Lung microvascular endothelial cell (primary cell): ENCODE measurements at places on chromosomes 13 and 19.

DNA sequence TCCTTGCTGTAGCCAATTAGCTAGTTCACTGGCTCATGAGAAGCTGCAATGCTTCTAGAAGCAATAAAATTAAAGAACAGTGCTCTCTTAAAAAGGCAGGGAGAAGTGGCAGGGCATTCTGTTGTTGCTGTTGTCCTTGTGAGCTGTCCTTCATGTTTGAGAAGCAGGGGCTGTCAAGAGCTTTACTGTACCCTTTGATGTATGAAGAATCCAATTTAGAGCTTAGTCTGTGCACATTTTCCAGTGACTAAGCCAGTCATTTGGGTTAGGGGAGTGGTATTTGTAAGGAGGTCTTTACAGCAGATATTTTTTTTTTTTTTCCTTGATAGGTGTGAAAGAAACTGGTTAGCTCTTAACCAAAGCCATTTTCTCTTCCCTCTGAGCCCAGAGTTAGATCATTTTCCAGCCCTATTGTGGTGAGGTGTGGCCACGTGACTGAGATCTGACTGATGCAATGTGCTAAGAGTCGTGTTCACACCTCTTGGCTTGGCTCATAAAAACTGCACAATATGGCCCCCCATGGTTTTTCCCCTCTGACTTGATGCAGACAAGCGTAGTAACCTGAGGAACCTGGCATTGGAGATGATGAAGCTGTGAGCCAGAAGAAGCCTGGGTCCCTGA, 309.6 kb upstream of the TMTC4 start:
- no peak for DNase-seq

GRCh38 chr19:5186293-5187050, 154.1 kb downstream of the PTPRS start:
- DNase-seq, result peak; percentile 28

DNA sequence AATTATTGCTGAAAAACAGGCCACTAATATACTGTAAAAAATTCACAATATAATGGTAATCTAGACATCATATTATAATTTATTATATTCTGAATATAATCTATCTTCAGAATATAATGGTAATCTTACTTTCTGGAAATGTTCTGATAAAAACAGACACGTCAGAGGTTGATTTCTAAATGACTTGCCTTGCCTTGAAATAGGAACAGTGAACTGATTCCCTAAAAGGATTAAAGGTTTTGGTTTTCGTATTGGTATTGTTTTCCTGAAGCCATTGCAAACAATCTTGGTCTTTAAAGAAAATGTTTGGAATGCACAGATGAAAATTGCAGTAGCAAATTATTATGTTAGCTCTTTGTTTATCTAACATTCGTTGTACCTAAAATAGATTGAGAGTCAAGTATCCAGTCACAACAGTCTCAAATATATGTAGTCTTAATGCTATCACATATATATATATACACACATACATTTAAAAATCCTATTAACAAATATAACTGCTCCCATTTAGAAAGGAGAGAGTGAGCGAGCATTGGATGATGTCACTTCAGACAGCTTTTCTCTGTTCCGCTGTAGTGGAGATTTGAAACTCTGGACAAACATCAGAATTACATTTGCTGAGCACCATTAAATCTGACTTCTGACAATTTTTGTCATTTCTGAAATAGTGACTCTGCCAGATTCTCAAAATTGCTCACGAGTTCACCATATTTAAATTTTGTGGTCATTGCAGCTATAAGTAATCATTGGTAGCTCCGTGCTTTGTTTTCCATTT, 1.7 kb downstream of the ITM2B start:
- peak; percentile 61 for DNase-seq

- DNase-seq, result no peak
Measured at GRCh38 chr13:38444904-38445303, 95.3 kb downstream of the UFM1 start.

GRCh38 chr19:12687496-12688196, at the start of gene GNG14:
Gene GNG14, plus strand, starts transcription at chr19:12687998. Its CDS starts 51 bp downstream, at chr19:12688049.
- DNase-seq, result no peak

DNA sequence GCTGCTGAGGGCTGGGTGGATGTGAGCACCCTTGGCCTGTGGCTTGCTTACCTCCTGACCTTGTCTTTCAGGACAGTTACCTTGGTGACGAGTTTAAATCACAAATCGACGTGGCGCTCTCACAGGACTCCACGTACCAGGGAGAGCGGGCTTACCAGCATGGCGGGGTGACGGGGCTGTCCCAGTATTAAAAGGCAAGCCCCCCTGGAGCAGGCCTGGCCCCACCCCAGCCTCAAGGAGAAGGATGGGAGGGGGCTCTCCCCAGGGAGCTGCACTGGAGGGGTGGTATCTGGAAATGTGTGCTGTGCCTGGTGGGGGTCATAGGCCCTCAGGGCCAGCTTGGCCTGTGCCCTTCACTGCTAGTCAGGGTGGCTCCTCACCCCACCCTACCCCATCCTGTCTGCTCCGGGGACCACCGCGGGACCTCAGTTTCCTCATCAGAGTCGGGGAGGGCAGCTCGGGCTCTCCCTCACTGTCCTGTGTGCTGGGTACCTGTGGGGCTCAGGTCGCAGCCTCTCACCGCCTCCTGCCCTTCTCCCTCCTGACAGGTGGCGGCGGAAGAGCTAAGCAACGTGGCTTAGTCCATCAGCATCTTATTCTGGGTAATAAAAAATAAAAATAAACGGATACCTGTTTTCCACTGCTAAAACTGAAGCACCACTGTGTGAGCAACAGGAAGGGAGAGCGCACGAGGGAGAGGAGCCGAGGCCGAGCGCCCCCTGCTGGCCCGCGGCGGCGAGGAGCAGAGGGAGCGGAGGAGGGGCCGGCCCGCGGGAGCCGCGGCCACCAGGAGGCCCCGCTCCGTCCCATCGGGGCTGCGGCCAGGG, 29.8 kb downstream of the CERS1 start:
- DNase-seq, result peak; percentile 80

GRCh38 chr19:39969681-39970424, 1.1 kb upstream of the PSMC4 start:
- DNase-seq, result no peak

- DNase-seq, result peak; percentile 1
Measured at GRCh38 chr19:20078581-20079031, 806 bp downstream of the ZNF90 start.

- peak; percentile 89 for DNase-seq
Measured at GRCh38 chr19:10388957-10389356, 8.6 kb upstream of the TYK2 start.

- DNase-seq, result no peak
Measured at GRCh38 chr13:93416736-93417355, 190.2 kb downstream of the GPC6 start.

DNA sequence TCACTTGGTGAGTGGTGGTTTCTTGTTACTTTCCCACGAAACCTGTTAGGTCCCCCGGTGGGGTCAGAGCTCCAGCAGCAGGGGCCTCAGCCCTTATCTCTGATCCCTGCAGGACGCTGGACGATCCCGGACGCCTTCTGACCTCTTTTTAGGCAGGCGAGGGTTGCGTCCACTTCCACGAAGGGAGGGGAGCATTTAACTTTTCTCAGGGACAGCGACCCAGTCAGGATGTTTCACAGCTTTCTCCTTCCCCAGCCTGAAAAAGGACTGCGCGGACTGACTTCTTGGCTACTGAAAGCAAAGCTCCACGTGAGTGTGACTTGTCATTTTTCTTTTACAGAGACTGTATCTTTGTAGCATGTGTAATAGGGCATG, 692 bp downstream of the ZNF234 start:
- DNase-seq, result peak; percentile 36

DNA sequence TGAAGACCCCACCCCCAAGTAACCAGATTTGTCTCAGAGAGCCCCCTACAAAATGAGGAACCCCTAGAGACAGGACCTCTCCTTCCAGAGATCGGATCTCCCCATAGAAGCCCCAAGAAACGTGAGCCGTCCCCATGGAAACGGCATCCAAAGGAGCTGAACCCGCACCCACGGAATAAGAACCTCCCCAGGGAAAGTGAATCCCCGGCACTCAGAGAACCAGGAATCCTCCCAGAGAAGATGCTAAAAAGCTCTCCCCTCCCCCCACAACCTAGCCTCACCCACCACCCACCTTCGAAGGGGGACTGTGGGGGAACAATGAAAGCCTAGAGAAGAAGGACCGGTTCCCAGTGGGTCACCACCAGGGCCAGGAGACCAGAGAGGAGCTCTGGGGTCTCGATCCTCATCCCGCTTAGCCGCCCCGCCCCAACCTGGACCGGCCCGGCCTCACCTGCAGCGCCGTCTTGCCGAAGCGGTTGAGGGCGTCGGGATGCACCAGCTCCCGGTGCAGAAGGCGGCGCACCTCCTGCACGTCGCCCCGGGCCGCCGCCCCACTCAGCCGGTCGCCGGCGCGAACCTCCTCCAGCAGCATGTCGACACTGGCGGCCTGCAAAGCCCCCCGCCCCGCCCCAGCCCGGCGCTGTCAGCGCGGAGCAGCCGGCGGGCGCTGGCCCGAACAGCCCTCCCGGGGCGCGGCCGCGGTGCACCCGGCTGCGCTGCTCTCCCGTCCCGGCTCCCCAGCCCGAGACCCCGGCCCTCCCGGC, 535 bp downstream of the CDKN2D start:
- no peak for DNase-seq

GRCh38 chr19:8039231-8039630, 13.3 kb upstream of the CCL25 start:
- DNase-seq, result no peak

- no peak for DNase-seq
Measured at GRCh38 chr13:103066781-103067345, 646 bp upstream of the SLC10A2 start.

- DNase-seq, result no peak
Measured at GRCh38 chr13:76029088-76029487, 393.0 kb downstream of the LMO7 start.

DNA sequence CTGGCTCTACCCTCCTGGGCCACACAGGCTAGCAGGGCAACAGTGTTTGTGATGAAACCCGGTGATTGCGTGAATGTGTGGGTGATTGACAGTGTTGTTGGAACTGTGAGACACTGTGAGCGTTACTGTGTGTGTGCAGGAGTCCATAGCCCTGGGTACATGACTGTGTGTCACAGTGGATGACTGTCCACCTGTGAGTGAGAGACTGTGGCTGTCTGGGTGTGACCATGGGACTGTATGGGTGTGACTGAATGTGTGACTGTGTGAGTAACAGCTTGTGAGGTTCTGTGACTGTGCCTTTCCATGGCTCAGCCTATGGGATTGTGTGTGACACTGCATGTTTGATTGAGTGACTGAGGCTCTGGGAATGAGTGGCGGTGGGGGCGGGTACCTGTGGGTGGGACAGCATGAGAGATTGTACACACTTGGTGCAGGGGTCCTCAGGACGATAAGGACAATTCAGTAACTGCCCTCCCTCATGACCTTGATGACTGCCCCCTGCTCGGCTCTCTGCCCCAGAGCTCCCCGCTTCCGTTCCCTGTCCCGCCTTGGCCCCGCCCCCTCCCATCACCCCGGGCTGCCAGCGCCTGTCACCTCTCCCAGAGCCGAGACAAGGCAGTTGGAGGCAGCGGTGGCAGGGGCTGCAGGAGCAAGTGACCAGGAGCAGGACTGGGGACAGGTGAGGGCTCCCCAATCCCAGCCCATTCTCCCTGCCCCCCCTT, at the start of gene GIPR:
Gene GIPR, plus strand, starts transcription at position 602 of the 722 bp plus-strand sequence. CDS start 1,300 bp downstream, outside the sequence.
- DNase-seq, result no peak

DNA sequence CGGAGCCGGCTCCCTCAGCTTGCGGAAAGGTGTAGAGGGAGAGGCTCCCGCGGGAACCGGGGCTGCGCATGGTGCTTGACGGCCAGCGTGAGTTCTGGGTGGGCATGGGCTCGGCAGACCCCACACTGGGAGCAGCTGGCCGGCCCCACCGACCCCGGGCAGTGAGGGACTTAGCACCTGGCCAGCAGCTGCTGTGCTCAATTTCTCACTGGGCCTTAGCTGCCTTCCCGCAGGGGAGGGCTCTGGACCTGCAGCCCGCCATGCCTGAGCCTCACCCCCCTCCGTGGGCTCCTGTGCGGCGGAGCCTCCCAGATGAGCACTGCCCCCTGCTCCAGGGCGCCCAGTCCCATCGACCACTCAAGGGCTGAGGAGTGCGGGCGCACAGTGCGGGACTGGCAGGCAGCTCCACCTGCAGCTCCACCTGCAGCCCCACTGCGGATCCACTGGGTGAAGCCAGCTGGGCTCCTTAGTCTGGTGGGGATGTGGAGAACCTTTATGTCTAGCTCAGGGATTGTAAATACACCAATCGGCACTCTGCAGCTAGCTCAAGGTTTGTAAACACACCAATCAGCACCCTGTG, 1141.8 kb downstream of the PCDH17 start:
- no peak for DNase-seq

DNA sequence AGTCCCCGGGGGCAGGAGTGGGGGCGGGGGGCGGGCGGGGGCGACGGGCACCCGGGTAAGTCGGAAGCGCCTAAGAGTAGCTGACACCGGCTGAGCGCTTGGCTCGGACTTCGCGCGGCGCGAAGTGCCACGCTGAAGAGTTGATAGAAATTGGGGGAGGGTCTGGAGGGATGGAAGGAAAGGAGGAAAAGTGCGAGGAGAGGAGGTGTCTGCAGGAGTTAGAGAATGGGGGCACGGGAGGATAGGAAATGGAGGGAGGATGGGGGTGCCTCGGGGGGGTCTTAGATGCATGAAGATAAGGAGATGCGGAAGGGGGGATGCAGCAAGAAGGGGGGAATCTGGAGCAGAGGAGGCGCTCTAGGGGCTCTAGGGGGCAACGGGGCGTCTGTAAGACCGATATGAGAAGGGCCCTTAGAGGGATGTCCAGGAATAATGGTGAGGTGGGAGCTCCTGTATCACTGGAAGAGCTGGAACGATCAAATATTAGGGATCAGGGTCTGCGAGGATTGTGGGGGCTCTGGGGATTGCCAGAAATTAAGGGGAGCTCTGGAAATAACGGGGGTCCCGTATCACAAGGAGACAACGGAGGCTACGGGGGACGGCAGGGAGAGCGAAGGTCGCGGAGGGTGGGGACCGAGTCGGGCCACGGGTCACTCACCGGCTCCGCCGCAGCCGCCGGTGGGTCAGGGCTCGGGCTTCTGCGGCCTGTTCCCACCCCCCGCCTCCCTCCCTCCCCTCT, at the start of gene MYPOP:
Gene MYPOP, minus strand, starts transcription at position 702 of the 739 bp plus-strand sequence. CDS start 840 bp downstream, outside the sequence.
- no peak for DNase-seq

- DNase-seq, result peak; percentile 35
Measured at GRCh38 chr19:53906211-53907192, 2.6 kb upstream of the CACNG7 start.

GRCh38 chr19:45852145-45852750, 10.7 kb downstream of the SYMPK start:
- no peak for DNase-seq
